Activated gamma-delta T cell treated with anti-CD3 and anti-CD28 coated beads, Interleukin-2, amount 50 U/mL, for 16 hours (primary cell): ENCODE measurements at places on chromosomes 12 and 14.

GRCh38 chr14:20345366-20345765, 1.9 kb downstream of the PARP2 start:
- DNase-seq: no peak

- peak; percentile 85 for DNase-seq
Measured at GRCh38 chr12:48957141-48958048, at the start of gene ARF3. Gene ARF3, minus strand, starts transcription at chr12:48957487. Its CDS starts 16,392 bp downstream, at chr12:48941095.

DNA sequence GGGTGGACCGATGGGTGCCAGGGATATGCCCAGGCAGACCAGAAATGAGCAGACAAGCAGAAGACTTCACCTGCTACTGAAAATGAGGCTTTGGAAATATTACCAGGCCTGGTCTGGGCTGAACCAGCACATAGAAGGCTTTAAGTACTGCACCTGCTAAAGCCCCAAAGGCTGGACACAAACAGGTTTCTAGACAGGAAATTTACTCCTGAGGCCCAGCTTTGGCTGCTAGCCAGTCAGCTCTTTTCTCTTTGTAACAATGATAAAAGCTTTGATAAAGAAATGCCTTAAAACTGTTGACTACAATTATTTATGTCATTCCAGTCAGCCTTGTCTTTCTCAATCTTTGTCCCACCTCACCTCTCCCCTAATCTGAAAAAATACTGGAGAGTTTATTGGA, 228.9 kb upstream of the EGLN3 start:
- DNase-seq: no peak

- DNase-seq: no peak
Measured at GRCh38 chr12:103696101-103696500, 109.0 kb downstream of the STAB2 start.

DNA sequence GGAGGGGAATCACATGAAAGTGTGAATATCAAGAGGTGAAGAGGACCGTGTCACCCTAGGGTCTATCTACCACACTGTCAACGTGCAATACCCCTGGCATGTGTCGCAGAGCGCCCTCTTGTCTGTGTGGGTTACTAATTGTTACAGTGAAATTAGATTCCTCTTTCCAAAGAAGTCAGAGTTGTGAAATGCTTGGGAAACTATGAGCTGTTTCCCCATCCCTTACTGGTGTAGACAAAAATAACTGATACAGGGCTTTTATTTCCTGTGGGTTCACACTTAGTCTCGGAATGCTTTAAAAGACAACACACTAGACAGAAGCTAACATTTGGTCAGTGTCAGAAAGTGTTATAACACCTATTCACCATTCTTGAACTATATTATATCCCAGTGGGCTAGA, 597.3 kb downstream of the NRXN3 start:
- DNase-seq: no peak

- no peak for DNase-seq
Measured at GRCh38 chr12:91240386-91241095, 57.9 kb upstream of the DCN start.

- no peak for DNase-seq
Measured at GRCh38 chr12:31362759-31363415, 36.9 kb upstream of the SINHCAF start.

GRCh38 chr12:111068290-111068689, 147.9 kb upstream of the MYL2 start:
- DNase-seq: no peak

DNA sequence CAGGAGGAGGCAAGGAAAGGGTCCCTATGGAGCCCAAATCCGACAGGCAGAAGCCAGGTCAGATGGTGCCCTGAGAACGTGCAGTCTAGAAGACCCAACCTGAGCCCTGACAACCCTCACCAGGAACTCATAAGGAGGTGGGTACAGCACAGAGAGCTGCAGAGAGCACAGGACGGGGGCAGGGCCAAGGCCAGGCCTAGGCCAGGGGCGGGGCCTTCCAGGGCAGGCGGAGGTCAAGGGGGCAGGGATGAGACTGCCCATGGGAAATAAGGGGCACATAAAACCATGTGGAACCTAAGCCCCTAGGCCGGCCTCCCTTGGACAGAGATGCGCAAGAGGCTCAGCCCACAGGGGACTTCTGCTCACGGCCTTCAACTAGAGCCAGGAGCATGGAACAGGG, 45.1 kb downstream of the SSH1 start:
- DNase-seq: no peak

DNA sequence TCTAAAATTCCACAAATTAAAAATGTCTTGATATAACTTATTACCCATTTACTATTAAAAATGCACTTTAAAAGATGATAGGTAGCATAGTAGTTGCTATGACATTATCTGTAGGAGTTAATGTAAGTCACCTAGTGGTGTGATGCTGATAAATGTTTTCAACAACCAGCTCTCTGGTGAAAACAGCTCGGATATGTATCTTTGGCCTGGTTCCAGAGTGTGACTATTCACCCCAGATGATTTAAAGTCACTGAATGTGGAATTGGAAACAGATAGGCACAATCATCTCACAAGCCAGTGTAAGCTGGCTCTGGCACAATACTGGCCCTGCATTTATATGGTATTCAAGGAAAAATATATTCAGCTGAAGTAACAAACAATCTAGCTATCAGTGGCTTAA, 9.2 kb upstream of the CCDC196 start:
- DNase-seq: no peak

DNA sequence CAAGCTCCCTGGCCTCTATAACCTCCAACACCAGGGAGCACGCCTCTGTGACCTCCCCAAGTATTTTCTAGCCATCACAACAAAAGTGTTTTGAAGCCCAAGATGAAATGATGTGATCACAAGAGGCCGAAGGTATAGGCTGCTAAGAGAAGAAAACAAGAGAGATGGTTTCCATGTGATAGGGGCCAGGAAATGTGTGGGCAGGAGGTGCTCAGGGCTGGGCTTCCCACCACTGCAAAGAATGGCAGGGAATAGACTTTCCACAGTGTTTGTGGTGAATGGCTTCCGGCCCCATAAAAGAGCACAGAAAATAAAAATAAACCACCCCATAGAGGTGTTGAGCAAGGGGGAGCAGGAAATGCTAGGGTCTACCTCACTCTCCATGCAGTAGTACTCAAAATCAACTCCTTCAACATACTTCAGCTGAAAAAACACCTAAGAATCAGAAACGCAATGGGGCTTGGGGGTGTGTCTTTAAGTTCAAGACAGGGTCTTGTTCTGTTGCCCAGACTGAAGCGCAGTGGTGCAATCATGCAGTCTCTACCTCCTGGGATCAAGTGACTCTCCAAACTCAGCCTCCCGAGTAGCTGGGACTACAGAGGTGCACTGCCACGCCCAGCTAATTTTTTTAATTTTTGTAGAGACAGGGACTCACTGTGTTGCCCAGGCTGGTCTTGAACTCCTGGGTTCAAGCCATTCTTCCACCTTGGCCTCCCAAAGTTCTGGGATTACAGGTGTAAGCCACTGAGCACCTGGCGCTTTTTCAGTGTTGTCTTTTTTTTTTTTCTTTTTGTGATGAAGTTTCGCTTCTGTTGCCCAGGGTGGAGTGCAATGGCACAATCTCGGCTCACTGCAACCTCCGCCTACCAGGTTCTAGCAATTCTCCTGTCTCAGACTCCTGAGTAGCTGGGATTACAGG, 27.1 kb downstream of the DAD1 start:
- peak; percentile 76 for DNase-seq

DNA sequence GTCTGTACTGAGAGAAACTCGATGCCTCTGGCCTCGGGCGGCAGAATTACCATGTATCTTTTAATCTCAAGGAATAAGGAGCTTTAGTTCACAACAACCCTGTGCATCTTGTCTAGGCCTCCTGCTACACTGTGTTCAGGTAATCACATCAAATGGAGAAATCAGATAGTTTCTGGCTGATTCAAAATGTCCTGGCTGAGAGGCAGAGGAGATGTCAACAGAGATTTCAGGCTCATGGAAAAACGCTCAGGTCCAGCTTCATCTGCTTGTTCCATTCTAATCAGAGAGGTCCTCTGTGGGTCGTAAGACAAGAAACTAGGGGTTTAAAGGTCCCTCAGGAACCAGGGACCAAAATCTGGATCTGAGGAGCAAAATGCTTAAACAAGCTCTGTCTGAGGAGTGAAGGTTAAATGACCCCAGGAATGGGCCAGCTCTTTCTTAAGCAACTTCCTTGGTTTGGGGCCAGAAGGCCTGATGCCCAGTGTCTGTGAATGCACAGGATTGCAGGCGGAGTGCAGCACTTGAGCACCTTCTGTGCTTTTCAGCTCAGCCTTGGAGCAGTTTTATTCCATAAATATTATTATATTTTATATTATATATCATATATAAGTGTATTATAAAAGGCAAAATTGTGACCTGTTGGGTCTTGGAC, 170.2 kb upstream of the PRICKLE1 start:
- DNase-seq: no peak

GRCh38 chr12:12934556-12934955, 17.4 kb downstream of the GPRC5D start:
- no peak for DNase-seq

DNA sequence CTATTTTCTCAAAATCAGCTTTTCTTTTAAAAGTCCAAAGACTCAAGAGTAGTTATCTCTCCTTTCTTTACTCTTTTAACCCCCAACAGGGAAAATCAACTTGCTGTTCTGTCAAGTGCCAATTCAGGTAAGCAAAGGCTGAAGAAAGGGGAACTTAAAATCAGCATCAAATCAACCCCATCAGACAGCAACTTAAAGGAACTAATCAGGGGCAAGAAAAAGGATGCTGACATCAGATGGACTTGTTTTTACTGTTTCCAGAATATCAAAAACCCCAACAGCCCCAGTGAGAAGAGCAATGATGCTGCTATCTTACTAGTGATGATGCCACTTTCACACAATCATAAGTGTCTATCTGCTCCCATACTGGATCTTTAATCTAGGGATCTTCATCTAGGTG, 3.4 kb downstream of the BAZ2A start:
- no peak for DNase-seq

GRCh38 chr14:81234278-81234677, 13.5 kb upstream of the GTF2A1 start:
- DNase-seq: no peak

GRCh38 chr14:35385042-35385839, 19.3 kb downstream of the NFKBIA start:
- no peak for DNase-seq

GRCh38 chr14:58427281-58428117, at the start of the genes KIAA0586 and TIMM9:
Gene KIAA0586, plus strand, starts transcription at chr14:58427719. Its CDS starts 546 bp downstream, at chr14:58428265.
Gene TIMM9, minus strand, starts transcription at chr14:58427531. Its CDS starts 15,586 bp downstream, at chr14:58411945.
- DNase-seq: peak; percentile 93

DNA sequence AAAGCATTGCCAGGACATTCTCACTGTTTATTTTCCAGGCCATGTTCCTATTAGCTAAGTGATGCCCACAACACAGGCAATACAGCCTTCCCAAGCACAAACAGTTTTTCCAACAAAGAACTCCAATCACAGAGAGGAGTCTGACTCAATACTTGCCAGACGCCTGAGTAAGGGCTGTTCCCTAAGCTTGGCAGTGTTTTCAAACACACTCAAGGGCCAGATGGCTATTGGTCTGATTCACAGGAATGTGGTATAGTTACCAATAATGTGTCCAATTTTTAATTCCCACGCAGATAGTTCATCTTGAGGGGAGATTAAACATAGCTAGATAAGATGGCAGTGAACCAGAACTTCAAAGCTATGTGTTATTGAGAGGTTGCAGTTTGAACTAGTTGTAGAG, 381.0 kb downstream of the SNAPC1 start:
- DNase-seq: no peak

DNA sequence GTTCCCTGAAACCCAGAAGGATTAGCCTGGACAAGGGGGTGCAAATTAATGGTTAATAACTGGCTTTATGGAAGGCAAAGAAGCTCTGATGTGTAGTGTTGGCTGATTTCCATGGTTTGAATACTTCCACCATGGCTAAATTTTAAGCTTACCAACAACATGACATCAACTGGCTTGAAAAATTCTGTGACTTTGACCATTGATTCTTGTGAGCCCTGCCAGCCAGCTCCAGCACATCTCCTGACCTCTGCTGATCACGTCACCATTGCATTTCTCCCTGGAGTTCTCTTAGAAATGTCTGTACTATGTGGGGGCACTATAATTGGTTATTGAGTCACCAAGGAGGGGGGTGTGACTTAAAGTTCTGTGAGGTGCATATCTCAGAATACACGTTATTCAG, 171.2 kb downstream of the MYRFL start:
- no peak for DNase-seq

- no peak for DNase-seq
Measured at GRCh38 chr14:58296726-58297125, 1.6 kb upstream of the ARID4A start.

DNA sequence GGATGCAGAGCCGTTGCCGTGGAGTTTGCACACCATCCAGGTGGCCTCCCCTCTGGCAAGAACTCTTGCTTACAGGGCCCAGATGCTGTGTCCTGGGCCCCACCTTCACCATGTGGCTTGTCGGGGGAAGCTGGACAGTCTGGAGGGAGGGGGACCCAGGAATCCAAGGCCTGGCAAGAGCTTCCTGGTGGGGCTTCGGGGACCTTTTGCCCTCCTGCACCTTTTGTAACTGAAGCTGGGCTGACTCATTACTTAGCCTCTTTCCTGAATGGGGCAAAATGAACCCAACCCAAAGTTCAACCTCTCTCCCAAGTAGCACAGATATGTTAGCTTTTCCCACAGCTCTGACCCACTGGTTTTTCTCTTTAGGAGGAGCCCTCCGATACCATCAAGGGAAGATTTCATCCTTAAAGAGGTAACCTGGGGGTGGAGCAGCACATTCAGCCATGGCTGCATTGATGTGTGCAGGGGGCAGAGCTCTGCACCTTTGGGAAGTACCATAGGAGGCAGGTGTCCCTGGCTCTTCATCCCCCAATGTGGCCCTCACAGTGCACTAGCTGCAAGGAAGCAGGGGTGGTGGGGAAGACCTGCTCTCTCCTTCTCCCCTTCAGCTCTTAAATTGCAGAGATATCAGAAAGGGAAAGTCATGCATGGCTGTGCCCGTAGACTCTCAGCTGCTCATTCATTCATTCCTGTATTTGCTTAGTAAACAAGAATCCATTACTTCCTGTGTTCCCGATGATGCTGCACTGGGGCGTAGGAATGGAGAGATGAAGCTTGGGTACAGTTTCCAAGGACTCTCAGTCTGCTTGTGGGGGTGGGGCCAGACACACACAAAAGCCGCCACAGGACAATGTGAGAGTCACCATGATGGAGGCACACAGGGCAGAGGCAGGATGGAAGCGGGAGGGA, 13.0 kb downstream of the MVK start:
- DNase-seq: no peak

DNA sequence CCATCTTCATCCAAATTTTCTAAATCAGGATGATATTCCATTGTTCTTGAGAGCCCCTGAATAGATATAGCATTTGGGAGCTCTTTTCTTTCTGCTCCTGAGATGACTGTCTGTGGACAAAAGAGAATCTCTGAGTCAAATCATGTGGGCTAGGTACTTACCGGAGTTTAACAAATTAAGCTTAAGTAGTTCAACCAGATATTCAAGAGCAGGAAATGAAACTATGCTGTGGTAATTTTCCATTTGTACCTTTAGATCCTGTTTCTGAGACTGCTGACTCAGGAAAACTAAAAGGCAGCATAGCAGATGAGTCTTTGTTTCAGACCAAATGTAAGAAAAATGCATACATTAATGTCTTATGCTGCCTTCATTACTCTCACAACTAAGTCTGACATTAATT, at the start of gene CLEC7A:
Gene CLEC7A, minus strand, starts transcription at position 158 of the 400 bp plus-strand sequence. Its CDS starts 117 bp downstream, at position 41.
- no peak for DNase-seq

- no peak for DNase-seq
Measured at GRCh38 chr14:69260190-69260860, 367 bp downstream of the GALNT16 start.

- DNase-seq: no peak
Measured at GRCh38 chr14:23141706-23142444, 22.8 kb upstream of the CEBPE start.

GRCh38 chr12:47021298-47021697, 58.1 kb upstream of the PCED1B start:
- no peak for DNase-seq
